ENCODE measurements at places on chromosomes 12 and 14. TPM values are rescaled to one million over a fixed set of nuclear protein-coding genes. Genes with fewer than 3 reads are reported as not detected.

Gene IFNG-AS1
- total RNA-seq = 0.92 TPM

Gene PDZRN4
- 6.1 TPM for total RNA-seq

Gene TMEM106C
- 149 TPM for total RNA-seq

Gene LEMD3
- total RNA-seq = 61.4 TPM

Gene STON2
- 8.1 TPM for total RNA-seq

Gene TEAD4
- total RNA-seq = 62.6 TPM

Gene LYZ
- total RNA-seq = 99.9 TPM

DNA sequence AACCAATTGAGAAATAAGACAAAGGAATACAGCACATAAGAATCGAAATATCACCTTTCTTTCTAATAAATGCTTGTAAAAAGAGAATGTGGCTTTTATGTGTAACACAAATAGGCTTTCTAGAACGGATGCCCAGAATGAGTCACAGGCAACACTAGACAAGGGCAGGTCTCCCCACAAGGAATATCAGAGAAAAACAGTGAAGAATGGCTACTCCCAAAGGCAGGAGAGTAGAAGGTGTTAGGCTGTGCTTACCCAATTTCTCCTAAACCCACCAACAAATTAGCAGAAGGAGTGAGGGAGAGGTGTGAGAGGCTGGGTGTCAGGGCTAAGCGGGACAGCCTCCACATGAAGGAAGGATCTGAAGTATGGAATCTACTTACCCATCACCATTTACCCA, 55.2 kb downstream of the GALNT4 start:
- no peaks in the 10 kb centered on the region for H3K36me3 ChIP-seq
- no peaks in the 10 kb centered on the region for H3K27me3 ChIP-seq
- no peak for DNase-seq
- H3K27ac ChIP-seq = no peak overlapping the region

GRCh38 chr12:9940375-9940774, 8.2 kb upstream of the CLEC2A start:
- H3K27ac ChIP-seq = no peak overlapping the region
- no peaks in the 10 kb centered on the region for H3K4me1 ChIP-seq
- DNase-seq = no peak
- no peaks in the 10 kb centered on the region for H3K27me3 ChIP-seq
- no peaks in the 10 kb centered on the region for H3K36me3 ChIP-seq

- no peak overlapping the region for H3K27ac ChIP-seq
- no peaks in the 10 kb centered on the region for H3K36me3 ChIP-seq
- no peak for DNase-seq
- H3K27me3 ChIP-seq = no peaks in the 10 kb centered on the region
Measured at GRCh38 chr14:78857974-78858373, 687.8 kb downstream of the NRXN3 start.

GRCh38 chr12:52645982-52646381, 6.0 kb downstream of the KRT2 start:
- H3K27ac ChIP-seq = no peak overlapping the region
- no peaks in the 10 kb centered on the region for H3K27me3 ChIP-seq
- DNase-seq = no peak
- H3K4me1 ChIP-seq = no peaks in the 10 kb centered on the region

DNA sequence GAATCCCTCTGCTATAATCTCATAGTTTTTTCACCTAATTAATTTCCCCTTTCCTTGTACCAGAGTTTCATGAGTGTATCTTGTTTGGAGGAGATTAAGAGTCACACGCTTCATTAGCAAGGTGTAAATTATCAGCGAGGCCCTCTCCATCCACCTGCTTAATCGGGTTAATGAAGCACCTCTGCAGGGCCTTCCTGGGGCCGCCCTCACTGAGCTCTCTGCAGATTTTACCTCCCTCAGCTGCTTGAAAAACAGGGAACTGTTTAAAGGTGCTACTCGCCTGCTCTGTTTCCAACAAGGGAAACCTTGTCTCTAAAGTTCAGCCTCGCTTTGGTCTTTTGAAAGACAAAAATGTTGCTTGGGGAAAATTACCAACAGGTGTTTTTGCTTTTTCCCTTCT, 35.8 kb downstream of the OTX2 start:
- H3K36me3 ChIP-seq = no peaks in the 10 kb centered on the region
- H3K4me3 ChIP-seq = no peak overlapping the region
- H3K27me3 ChIP-seq = no peaks in the 10 kb centered on the region

DNA sequence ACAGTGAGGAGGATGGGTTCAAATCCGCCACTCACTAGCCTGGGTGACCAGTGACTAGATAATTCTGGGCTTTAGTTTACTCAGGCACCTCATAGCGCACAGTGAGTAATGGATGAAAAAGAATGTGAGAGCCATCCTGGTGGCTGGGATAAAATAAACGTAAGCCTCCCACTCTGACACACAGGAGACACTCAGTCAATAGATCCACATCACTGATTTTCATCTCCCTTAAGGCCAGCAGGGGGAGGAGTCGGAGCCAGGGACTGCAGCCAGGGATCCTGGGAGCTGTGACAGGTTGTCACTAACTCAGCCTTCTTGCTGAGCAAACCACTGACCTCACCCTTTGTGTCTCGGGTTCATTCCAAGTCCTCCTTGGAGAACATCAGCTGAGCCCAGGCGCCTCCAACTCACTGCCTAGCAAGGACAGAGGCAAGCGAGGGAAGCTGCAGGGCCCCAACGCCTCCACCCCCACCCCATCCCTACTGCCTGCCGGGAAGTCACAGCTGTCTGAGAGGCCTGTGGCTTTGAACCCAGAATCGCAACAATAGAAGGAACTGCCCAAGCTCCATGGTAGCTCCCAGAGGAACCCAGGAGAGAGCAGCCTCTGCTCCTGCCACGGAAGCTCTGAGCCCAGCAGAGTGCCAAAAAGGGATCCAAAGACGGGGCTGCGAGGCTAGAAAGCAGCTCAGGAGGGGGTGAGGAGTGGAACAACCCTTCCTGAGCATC, 30.7 kb downstream of the PXN start:
- H3K27ac ChIP-seq = peak overlapping the region; percentile 96
- no peaks in the 10 kb centered on the region for H3K36me3 ChIP-seq
- no peaks in the 10 kb centered on the region for H3K27me3 ChIP-seq
- H3K4me1 ChIP-seq = peaks cover 75% of the 10 kb centered on the region

- no peaks in the 10 kb centered on the region for H3K27me3 ChIP-seq
- no peak for DNase-seq
- no peak overlapping the region for H3K27ac ChIP-seq
- H3K36me3 ChIP-seq = no peaks in the 10 kb centered on the region
- no peak overlapping the region for H3K4me3 ChIP-seq
Measured at GRCh38 chr12:29023436-29024076, 125.5 kb upstream of the FAR2 start.

DNA sequence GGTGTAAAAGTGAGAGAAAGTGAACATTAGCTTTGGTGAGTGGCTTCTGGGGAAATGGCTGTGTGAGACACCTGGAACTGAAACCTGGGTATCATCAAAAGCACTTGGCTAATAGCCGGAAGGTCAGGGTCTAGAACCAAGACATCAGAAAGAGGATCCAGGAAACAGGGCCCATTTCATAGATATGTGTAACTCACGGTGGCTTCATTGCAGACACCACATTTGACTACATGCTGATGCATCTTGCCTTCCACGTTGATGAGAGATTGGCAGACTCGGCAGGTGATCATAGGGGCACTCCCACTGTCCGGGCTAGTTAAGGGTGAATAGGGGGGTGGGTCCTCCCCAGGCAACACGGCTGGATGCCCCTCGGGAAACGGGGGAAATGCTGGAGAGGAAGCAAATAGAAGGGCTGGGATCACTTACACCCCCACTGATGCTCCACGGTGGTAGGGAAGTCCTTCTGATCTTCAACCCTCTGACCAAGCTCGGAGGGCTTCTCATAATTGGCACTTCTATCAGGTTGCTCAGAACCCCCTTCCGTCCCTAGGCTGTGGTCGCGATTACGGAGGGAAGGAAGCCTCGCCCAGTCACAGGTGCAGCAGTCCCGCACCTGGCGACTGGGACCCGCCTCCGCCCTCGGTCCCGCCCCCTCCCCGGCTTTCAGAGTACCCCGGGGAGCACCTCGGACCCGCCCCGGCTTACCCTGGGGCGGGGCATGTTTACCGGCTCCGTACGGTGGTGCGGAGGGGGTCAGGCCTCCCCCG, 593 bp downstream of the PIP4P1 start:
- H3K27ac ChIP-seq = peak overlapping the region; percentile 84
- peaks cover 18% of the 10 kb centered on the region for H3K4me1 ChIP-seq
- no peaks in the 10 kb centered on the region for H3K27me3 ChIP-seq

DNA sequence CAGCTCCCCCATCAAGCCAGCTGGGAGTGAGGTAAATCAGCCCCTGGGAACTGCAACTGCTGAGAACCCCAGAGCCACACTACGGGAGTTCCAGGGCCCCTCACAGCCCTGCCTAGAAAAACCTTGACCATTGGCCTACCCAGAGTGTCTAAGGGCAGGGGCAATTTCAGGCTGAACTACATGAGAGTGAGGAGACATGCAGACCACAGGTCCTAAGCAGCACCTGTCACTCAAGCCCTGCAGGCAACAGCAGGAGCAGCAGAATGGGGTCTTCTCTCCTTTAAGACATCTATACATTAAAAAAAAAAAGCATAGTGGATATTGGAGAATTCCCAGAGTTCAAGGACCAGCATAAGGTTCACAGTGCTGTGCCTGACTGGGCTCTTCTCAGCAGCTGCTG, 4.9 kb downstream of the NCKAP5L start:
- H3K36me3 ChIP-seq = peaks cover 12% of the 10 kb centered on the region
- peaks cover 43% of the 10 kb centered on the region for H3K4me1 ChIP-seq
- H3K4me3 ChIP-seq = no peak overlapping the region
- no peak overlapping the region for H3K27ac ChIP-seq

- no peaks in the 10 kb centered on the region for H3K36me3 ChIP-seq
- no peaks in the 10 kb centered on the region for H3K4me1 ChIP-seq
- DNase-seq = no peak
- H3K27ac ChIP-seq = no peak overlapping the region
- H3K4me3 ChIP-seq = no peak overlapping the region
Measured at GRCh38 chr14:51116682-51117081, 21.8 kb upstream of the TRIM9 start.

DNA sequence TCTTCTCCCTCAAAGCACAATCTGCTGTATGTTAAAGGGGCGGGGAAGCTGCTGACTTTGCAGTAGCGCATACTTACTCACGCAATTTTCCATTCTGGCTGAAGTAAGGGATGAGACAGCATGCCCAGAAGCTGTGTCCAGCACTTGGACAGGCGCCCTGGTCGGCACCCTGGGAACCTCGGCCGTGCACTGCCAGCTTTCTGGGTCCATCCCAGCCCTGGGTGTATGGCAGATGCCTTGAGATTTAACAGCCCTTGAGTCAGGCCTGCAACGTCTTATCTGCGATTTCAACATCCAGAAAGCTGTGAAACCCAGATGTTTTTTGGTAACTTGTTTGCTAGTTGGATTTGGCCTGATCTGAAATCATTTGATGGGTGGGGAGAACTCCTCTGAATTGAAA, 16.1 kb downstream of the EML1 start:
- no peaks in the 10 kb centered on the region for H3K36me3 ChIP-seq
- H3K4me3 ChIP-seq = no peak overlapping the region
- no peak overlapping the region for H3K27ac ChIP-seq
- H3K27me3 ChIP-seq = no peaks in the 10 kb centered on the region
- peak; percentile 28 for DNase-seq

DNA sequence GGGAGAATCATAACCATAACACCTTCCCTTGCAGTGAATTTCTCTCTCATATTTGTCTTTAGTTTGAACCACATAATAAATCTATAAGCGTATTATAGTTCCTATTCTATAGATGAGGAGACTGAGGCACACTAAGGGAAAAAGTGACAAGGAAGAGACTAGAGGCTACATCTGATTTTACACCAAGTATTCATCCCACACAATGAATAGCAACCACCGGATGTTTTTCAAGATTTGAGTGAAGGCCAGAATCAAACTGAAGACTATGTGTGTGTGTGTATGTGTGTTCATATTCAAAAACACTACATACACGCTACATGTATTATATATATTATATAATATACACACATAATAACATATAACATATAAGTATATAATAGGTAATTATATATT, 4.7 kb downstream of the ASB2 start:
- no peaks in the 10 kb centered on the region for H3K27me3 ChIP-seq
- H3K4me1 ChIP-seq = peaks cover 94% of the 10 kb centered on the region
- no peaks in the 10 kb centered on the region for H3K36me3 ChIP-seq
- peak overlapping the region; percentile 90 for H3K27ac ChIP-seq

- no peaks in the 10 kb centered on the region for H3K36me3 ChIP-seq
- H3K27me3 ChIP-seq = no peaks in the 10 kb centered on the region
- H3K4me3 ChIP-seq = no peak overlapping the region
- H3K4me1 ChIP-seq = no peaks in the 10 kb centered on the region
- no peak overlapping the region for H3K27ac ChIP-seq
Measured at GRCh38 chr12:94805749-94806529, 155.6 kb upstream of the TMCC3 start.

- peak overlapping the region; percentile 99 for H3K27ac ChIP-seq
- peak; percentile 28 for DNase-seq
- H3K4me1 ChIP-seq = peaks cover 32% of the 10 kb centered on the region
- no peaks in the 10 kb centered on the region for H3K27me3 ChIP-seq
- H3K4me3 ChIP-seq = peak overlapping the region; percentile 88
Measured at GRCh38 chr14:90383731-90384542, 12.9 kb upstream of the CALM1 start.

DNA sequence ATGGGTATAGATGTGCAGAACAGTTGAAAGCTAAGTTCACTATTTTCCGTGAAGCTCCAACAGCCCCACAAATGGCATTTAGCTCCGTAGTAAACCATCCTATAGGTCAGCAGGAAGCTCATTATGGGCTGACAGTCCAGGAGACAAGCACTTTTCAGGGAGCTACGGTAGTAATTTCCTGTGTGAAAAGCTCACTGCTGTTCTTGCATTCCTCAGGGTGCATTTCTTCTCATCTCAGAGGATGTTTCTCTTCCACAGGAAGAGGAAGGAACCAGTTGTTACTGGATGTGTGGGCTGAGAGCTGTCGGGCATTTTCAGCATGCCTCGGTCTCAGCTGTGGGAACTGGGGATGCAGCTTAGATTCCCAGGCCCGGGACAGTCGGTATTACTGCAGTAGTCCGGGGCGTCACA, 72.8 kb downstream of the GALNT4 start:
- H3K27ac ChIP-seq = peak overlapping the region; percentile 83
- peak overlapping the region; percentile 53 for H3K4me3 ChIP-seq
- H3K27me3 ChIP-seq = no peaks in the 10 kb centered on the region
- no peaks in the 10 kb centered on the region for H3K36me3 ChIP-seq

GRCh38 chr12:31877884-31878283, 81.3 kb upstream of the RESF1 start:
- H3K4me1 ChIP-seq = no peaks in the 10 kb centered on the region
- no peaks in the 10 kb centered on the region for H3K27me3 ChIP-seq
- no peak for DNase-seq
- H3K27ac ChIP-seq = no peak overlapping the region
- no peaks in the 10 kb centered on the region for H3K36me3 ChIP-seq

GRCh38 chr14:100135073-100135472, 24.4 kb downstream of the DEGS2 start:
- peaks cover 11% of the 10 kb centered on the region for H3K36me3 ChIP-seq
- DNase-seq = no peak
- H3K27ac ChIP-seq = no peak overlapping the region
- no peaks in the 10 kb centered on the region for H3K4me1 ChIP-seq
- no peak overlapping the region for H3K4me3 ChIP-seq

- no peak for DNase-seq
- no peaks in the 10 kb centered on the region for H3K4me1 ChIP-seq
- no peaks in the 10 kb centered on the region for H3K27me3 ChIP-seq
- no peak overlapping the region for H3K4me3 ChIP-seq
Measured at GRCh38 chr14:53951243-53951626, 5.4 kb downstream of the BMP4 start.
